ENCODE measurements at places on chromosomes 3 and 15.

DNA sequence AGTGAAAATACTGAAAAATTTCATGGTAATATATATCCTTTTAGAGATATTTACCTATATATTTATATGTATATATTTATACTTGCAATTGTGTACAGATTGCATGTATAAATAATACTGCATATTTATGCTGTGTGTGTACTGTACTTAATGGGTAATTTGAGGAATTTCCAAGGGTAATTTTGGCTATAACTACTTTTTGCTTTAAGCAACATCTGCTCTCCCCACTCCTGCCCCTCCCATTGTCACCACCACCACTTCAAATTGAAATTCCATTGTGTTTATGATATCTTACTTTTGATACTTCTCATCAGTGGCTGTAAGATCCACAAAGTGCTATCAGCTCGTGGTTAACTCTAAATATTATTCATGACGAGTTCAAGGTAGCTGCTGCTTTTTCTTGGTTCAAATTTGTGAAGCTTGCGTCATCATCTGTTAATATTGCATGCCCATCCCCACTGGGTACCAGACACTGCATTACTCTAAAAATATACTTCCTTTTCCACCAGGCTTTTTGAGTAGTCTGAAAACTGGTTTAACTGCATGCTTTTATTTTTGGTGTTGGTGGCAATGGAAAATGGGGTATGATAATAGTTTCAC is 91.7 kb upstream of the MITF start:
- DNase-seq = no peak

DNA sequence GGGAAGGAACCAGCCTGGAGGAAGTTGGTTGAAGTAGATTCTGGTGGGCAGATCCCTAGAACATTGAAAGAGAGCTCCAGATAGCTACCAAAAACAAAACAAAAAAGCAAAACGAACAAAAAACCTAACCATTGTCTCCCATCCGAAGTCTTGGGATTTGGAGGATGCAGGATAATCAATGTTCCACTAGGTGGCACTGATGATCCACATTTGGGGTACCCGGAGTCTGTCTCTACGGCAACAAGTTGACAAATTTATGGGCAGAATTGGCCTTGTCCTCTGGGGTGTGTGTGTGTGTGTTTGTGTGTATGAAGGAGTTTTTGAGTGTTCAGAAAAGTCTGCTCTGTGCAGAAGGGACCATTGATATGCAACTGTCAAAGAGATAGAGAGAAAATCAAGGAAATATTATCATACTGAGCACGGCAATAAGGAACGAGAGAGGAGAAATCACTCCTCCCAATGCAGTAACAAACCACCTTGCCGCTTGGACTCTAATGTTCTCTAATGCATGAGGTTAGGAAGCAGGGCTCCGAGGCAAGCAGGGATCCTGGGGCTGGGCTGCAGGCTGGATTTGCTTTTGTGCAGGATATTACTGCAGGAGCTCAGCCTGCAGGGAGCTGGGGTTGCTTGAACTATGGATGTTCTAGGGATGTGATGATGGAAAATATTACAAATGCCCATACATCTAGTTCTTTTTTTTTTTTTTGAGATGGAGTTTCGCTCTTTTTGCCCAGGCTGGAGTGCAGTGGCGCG is 59.8 kb upstream of the KLHL25 start:
- DNase-seq = no peak

GRCh38 chr3:151611419-151611818 is 122.3 kb upstream of the AADACL2 start:
- DNase-seq = no peak

DNA sequence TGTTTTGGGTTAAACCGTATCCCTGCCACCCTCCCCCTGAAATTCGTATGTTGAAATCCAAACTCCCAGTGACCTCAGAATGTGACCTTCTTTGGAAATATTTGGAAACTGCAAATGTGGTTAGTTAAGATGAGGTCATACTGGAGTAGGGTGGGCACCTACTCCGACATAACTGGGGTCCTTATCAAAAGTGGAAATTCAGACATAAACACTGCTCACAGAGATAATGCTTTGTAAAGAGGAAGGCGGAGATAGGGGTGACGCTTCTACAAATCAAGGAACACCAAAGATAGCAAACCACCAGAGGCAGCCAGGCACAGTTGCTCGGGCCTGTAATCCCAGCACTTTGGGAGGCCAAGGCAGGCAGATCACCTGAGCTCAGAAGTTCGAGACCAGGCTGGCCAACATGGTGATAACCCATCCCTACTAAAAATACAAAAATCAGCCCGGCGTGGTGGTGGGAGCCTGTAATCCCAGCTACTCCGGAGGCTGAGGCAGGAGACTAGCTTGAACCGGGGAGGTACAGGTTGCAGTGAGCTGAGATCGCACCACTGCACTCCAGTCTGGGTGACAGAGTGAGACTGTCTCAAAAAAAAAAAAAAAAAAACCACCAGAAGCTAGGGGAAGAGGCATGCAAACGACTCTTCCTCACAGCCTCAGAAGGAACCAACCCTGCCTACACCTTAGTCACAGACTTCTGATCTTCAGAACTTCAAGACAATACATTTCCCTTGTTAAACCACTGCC is 51.1 kb upstream of the CHD2 start:
- peak; percentile 15 for DNase-seq

DNA sequence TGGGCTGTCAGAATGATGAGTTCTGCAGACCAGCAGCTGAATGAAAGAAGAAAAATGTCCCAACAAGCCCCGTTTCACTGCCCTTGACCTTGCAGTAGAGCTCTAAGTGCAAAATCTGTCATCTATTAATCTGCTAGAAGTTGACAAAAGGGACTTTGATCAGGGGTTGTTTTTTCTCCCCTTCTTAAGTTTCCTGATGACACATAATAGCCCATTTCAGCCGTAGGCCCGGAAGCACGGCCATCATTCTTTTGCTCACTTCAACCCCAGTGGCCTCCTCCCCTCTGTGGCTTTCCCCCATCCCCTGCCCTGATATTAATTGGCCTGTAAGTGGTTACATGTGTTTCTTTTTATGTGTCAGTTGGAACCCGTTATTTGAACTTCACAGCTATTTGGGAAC is 298.9 kb downstream of the RPLP1 start:
- DNase-seq = no peak

GRCh38 chr3:164208821-164209220 is 869.5 kb downstream of the SI start:
- DNase-seq = no peak

- DNase-seq = no peak
Observed at GRCh38 chr3:190883141-190883540, 20.6 kb upstream of the GMNC start.
